ENCODE measurements at places on chromosomes 2 and 18.

GRCh38 chr2:16148632-16149348, 208.4 kb downstream of the MYCN start:
- DNase-seq = no peak

- no peak for DNase-seq
Observed at GRCh38 chr2:219491278-219491963, 7.3 kb upstream of the GMPPA start.

DNA sequence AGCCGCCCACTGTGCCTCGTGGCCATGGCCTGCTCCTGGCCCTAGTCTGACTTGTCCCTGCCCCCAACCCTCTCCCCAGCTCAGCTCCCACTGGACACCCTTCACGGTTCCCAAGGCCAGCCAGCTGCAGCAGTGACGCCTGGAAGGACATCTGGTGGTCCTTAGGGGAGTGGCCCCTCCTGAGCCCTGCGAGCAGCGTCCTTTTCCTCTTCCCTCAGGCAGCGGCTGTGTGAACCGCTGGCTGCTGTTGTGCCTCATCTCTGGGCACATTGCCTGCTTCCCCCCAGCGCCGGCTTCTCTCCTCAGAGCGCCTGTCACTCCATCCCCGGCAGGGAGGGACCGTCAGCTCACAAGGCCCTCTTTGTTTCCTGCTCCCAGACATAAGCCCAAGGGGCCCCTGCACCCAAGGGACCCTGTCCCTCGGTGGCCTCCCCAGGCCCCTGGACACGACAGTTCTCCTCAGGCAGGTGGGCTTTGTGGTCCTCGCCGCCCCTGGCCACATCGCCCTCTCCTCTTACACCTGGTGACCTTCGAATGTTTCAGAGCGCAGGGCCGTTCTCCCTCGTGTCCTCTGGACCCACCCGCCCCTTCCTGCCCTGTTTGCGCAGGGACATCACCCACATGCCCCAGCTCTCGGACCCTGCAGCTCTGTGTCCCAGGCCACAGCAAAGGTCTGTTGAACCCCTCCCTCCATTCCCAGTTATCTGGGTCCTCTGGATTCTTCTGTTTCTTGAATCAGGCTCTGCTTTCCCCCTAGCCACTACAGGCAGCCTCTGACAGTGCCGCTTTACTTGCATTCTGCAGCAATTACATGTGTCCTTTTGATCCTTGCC, 35.8 kb downstream of the ANO7 start:
- no peak for DNase-seq

DNA sequence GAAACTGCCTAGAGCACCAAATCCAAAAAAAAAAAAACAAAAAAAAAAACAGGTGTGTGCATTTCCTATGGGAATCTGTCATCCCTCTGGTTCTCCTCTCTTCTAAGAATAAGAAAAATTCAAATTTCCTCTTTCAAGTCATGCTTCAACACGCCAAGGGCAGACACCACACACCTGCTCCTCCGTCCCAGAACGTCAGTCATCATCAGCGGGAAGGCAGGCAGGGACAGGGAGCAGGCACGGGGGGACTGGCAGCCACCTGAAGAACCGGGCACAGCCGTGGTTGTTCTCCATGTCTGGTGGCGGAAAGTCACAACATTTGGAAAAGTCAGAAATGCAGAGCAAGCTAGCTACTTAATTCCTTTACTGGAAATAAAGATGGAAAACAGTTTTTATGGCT, 214.8 kb downstream of the IKZF2 start:
- DNase-seq = no peak

DNA sequence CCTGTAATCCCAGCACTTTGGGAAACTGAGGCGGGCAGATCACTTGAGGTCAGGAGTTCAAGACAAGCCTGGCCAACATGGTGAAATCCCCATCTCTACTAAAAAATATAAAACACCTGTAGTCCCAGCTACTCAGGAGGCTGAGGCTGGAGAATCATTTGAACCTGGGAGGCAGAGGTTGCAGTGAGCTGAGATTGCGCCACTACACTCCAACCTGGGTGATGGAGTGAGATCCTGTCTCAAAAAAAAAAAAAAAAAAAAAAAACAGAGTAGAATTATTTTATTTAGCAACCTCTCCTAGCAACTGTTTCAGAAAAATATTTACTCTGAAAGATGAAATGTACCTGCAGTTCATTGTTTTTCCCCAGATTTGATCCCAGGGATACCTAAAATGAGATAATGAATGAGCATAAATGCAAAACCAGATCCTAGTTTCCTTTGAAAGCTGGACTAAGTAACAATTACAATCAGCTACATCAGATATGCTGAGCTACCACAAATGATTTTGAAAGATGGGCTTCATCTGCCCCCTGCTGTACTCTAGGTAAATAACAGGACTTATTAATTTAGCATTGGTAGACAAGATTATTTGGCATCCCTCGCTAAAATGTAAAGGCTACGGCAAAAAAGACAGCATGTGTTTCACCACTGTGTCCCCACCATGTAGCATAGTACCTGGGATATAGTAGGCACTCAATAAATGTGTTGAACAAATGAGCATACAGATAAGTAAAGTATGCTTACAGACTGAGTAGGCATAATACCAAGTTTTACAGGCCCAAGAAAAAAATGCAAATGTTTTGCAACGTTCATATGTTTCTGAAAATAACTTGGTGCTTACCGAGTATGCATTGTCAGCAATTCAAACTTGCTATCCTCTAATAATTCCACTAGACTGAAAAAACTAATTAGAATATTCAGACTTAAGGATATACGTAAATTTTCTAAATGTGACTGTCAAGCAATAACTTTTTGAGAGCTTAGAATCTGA, 102.5 kb downstream of the ATL2 start:
- DNase-seq = peak; percentile 24

- no peak for DNase-seq
Observed at GRCh38 chr2:21891191-21891590, 767.4 kb downstream of the TDRD15 start.

- DNase-seq = no peak
Observed at GRCh38 chr2:13686262-13686661, 946.3 kb upstream of the LRATD1 start.

DNA sequence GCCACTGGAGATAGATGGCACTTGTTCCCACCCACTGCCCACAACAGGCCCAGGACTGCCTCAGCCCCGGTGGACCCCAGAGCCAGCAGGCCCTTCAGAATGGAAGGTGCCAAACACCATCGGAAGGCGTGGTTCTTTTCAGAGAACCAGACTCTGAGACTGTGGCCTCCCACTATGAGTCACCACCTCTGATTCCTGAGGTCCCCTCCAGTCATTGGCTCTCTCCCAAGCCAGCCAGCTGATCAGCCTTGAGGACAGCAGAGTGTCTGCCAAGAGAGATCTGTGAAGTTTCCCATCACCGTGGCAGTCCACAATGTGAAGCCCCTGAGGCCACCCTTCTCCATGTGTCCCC, 10.4 kb upstream of the MAP3K2 start:
- DNase-seq = no peak

DNA sequence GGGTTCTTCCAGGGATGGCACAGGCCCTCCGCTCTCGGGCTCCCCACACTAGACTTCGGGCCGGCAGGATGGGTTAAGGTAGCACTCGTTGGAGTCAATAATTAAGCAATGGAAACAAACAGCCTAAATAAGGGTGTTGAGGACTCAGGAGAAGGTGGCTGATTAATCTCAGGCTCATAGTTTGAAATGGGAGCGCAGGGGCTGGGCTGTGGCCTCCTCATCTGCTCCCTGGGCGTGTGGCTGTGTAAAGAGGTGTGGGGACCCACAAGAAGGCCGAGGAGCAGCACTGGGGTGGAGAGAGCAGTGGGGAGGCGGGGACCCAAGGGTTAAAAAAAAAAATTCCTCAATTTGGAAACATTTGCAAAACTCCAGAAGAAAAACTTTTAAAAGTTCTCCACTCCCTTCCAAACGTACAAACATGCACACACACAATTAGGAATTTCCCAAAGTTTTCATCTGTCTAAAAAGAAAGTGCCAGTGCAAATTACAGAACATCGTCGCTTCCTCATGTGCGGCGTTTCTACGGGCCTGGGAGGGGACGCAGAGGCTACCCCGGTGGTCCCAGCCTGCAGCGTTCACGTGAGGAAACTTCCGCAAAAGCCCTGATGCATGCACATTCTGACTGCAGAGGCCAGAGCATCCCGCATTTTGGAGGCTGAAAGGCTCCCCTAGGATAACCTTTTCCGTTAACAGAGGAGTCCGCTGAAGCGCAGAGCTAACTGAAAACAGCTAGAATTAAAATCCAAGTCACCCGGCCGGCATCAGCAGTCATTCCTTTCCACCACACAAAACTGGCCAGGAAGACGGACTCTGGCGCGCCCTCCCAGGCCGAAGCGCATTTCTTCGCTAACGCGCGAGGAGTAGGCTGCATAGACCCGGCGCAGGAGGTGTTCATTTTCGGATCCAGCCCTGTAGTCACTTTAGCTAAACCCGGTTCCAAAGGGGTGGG, 1.0 kb upstream of the TUBB6 start:
- DNase-seq = no peak

DNA sequence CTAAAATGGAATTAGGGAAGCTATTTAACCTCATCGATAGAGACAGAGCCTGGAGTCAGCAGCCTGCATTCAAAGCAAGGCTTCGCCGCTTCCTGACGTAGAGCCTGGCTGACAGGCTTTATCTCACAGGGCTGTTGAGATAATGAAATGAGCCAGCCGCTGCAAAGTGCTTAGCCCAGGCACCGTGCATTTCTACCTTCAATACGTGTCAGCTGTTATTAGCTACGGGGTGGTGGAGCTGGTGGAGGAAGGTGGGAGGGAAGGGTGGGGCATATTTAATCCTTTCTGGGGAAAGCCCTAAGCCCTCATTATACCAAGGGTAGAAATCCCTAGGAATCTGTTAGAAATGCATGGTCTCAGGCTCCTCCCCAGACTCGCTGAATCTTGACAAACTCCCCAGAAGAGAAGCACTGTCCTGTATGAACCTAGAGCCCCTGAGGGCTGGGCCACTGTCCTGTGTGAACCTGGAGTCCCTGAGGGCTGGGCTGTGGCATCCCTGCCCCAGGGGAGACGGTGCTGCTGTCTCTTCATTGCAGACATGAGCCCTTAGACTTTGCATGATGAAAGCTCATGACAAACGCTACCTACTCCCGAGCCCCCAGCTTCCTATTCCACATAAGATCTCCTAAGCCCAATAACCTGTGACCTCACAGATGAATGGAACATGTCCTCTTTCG, 72.4 kb downstream of the ALPK2 start:
- no peak for DNase-seq

DNA sequence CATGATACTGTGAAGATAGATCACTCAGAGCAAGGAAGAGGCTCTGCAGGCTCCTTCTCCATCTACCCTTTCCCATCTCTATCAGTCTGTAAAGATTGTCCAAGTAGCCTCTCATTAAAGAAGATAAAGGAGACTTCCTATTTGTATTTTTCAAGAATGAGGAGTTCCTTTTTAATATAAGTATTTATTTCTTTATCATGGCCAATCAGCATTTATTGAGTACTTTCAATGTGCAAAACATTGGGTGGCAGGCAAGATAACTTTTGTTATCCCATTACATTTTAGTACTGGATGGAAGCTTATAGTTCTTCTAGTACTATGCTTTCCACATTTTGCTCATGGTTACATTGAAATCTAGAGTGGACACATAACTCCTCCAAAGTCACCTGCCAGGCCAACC, 3.6 kb upstream of the PDE11A start:
- DNase-seq = no peak

DNA sequence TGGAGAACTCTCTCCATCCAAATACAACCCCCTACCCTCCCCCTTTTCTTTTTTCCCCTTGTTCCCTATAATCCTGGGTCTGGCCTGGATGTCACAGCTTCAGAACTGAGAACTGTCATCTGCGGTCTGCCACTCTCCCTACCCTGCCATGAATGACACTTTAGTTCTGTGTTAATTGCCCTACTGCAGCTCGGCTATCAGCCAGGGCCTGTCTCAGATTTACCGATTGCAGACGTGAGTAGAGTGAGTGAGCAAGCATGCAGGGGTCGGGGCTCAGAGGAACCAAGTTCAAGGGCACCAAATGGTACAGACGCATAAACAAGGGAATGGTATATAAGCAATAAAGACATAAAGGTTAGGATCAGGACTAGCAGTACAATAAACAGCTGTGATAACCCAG, 967.8 kb downstream of the BCL11A start:
- peak; percentile 45 for DNase-seq

GRCh38 chr18:58076052-58076451, 32.0 kb downstream of the NEDD4L start:
- no peak for DNase-seq

- DNase-seq = no peak
Observed at GRCh38 chr2:166614029-166614428, 120.0 kb upstream of the SCN7A start.

DNA sequence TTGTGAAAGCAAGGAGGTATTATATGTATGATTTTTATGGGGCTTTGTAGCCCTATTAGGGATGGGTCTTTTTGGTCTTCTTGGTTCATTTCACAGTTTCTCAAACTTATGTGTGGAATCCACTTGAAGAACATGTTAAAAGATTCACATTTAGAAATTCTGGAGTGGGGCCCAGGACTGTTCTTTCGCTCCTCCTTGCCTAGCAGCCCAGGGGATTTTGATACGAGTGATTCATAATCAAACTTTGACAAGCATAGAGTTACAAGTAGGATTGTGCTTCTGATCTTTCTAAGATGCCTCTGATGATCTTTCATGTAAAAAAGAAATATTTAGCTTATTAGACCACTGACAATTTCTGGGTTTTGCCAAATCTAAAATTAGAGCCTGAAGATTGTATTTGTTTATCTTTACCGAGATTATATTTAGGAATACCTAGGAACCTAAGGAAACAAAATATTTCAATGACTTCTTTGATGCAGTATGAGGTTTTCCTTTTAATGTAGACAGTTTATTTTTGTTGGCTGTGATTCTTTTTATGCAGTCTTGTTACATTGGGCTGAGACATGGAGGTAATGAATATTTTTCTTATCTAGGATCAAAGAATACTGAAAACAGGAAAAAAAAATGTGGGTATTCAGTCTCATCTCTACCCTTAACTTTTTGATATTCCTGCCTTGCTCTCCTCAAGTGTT, 324.0 kb downstream of the PARD3B start:
- DNase-seq = no peak

GRCh38 chr18:56953428-56954198, 193.3 kb upstream of the BOD1L2 start:
- DNase-seq = no peak

- DNase-seq = no peak
Observed at GRCh38 chr18:66603941-66604627, at the start of gene CDH19. Gene CDH19, minus strand, starts transcription at chr18:66604090. Its CDS starts 31,886 bp downstream, at chr18:66572204.

DNA sequence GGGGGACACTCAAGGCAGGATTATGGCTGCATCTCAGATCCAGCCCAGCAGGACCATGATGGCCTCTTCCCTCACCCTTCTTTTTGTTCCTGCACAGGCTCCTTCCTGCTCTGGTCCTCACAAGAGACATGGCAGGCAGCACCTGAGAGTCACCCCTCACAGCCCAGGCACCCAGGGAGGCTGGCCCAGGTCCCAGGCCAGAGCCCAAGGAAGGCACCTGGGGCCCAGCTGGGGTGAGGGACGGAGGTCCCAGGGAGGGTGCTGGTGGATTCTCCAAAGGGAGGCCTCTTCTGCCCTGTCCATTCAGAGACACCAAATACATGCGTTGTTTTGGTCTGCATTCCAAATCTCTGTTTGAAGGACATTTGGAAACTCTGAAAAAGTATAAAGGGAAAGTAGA, 285.4 kb upstream of the HS6ST1 start:
- no peak for DNase-seq

All from NCI-H187 (cell line).